ENCODE measurements at places on chromosomes 3 and 15.
A peak's percentile ranks its signal among the peaks of the same experiment; 100 is the strongest.

- DNase-seq = no peak
Observed at GRCh38 chr3:177776661-177777101, 579.4 kb upstream of the TBL1XR1 start.

DNA sequence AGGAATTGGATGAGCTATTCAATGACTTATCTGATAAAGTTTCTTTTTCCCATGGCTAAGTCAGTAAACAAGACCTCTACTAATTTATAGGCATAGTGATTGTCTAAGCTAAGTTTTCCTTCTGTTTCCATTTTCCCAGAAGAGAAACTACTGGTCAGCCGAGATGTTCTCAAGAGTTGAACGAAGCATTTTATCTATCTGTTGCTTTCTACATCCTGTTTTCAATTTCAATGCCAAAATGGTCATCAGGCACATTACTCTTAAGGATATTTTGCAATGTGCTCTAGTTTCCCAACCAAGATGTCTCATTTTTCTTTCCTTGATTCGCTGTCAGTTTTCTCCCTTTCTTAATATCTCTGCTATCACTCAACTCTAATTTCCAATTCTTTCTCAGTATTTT, 228.7 kb downstream of the MBNL1 start:
- no peak for DNase-seq

GRCh38 chr15:57635300-57635909, 43.7 kb downstream of the MYZAP start:
- no peak for DNase-seq

DNA sequence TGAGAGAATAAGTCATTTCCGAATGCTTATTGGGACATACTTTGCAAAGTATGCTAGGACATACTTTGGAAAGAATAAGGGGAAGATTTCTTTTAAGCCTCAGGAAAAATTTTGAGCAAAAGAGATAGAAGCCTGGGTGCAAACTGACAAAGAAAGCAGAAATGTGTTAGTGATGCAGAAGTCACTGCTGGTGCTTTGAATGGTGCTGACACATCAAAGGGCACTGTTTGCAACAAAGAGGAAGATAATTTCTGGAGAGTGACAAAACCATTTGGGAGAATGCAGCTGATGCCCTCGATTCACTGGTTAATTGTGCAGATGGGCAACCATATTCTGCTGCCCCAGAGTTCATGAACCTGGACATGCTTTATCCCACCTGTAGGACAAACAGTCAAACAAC, 11.0 kb upstream of the RAP2B start:
- DNase-seq = no peak

GRCh38 chr15:91329914-91330313, 229.9 kb downstream of the SV2B start:
- no peak for DNase-seq

DNA sequence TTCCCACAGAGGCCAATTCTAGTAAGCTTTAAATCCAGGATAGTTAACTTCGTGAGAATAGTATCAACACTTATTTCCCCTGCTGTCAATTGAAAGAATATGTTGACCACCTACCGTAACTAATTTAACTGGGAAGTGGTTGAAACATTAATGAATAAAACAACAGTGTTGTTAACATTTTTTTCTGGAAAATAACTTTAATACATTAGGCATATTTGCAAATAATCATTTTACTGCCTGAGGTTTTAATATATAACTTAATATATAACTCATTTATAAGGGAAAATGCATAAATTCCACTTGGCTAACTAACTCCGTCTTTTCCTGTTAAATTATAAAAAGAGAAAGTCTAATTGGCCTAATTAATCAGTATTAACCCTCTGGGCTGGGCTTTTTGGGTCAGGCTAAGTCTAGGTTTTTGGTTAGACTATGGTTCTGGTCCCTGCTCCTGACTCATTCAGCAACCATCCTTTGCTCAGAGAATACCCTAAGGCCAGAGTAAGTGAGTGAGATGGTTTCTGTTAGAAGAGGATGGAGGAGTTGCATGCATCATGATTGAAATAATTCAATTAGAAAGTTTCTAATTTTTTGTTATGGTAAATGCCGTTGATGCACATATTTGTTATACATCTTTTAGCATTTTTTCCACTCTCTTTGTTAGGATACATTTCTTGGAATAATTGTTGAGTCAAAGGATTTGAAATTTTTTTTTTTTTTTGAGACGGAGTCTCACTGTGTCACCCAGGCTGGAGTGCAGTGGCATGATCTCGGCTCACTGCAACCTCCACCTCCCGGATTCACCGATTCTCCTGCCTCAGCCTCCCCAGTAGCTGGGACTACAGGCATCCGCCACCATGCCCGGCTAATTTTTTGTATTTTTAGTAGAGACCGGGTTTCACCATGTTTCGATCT, 10.8 kb upstream of the SKIL start:
- no peak for DNase-seq

- no peak for DNase-seq
Observed at GRCh38 chr3:169624533-169624972, 39.0 kb downstream of the MECOM start.

DNA sequence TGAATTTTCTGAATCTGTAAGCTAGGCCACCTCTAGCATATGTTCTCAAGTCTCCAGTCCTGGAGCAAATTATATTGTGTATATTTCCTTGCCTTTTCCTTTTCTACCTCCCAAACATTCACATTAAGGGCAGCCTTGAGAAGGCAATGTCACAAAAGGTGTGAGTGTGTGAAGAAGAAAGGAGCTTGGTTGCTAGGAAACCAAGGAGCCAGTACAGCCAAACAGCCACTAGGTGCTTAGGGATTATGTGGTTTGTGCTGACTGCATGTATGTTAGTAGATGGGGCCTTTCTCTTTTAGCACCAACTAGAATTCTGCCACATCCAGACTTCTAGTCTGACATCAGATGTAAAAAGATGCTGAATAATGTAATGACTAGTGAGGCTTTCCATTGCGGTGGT, 118.8 kb upstream of the DAZL start:
- DNase-seq = no peak

DNA sequence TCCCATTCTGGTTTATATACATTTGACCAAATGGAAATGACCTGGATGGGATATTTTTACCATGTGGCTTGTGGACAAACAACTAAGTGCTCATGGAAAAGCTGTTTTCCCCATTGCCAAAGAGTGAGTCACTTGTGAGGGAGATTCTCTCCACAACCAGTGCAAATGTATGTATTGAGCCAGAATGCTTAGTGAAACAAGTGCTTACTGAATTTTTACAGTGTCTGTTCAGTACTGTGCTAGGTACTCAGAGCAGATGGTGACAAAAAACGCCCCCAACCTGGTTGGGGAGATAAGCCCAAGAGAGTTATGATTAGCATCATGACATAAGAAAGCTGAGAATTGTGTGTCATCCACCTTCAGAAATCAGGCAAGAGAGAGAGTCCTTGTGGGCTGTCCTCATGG, 2.3 kb downstream of the CHP1 start:
- no peak for DNase-seq

GRCh38 chr15:60523056-60523455, 44.1 kb upstream of the ICE2 start:
- no peak for DNase-seq

DNA sequence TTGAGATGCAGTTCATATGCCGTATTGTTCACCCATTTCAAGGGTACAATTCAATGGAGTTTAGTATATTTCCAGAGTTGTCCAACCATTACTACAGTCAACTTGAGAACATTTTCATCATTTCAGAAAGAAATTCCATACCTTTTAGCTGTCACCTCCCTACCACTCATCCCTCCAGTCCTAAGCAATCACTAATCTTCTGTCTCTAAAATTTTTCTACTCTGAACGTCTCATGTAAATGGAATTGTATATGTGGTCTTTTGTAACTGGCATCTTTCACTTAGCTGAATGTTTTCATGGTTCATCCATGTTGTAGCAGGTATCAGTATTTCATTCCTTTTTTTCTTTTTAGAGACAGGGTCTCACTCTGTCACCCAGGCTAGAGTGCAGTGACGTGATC, 51.1 kb downstream of the CMTM7 start:
- no peak for DNase-seq

GRCh38 chr3:154976072-154976983, 103.8 kb upstream of the MME start:
- no peak for DNase-seq

- peak; percentile 42 for DNase-seq
Observed at GRCh38 chr3:143627336-143627735, 220.9 kb downstream of the SLC9A9 start.

GRCh38 chr3:16647668-16648067, 42.4 kb upstream of the DAZL start:
- no peak for DNase-seq

GRCh38 chr3:57956119-57956832, 51.9 kb upstream of the FLNB start:
- peak; percentile 22 for DNase-seq

- no peak for DNase-seq
Observed at GRCh38 chr15:69852482-69852881, 245.2 kb downstream of the TLE3 start.

- no peak for DNase-seq
Observed at GRCh38 chr3:99118381-99118780, 216.9 kb upstream of the DCBLD2 start.

- no peak for DNase-seq
Observed at GRCh38 chr3:157248590-157249422, 88.9 kb upstream of the CCNL1 start.

DNA sequence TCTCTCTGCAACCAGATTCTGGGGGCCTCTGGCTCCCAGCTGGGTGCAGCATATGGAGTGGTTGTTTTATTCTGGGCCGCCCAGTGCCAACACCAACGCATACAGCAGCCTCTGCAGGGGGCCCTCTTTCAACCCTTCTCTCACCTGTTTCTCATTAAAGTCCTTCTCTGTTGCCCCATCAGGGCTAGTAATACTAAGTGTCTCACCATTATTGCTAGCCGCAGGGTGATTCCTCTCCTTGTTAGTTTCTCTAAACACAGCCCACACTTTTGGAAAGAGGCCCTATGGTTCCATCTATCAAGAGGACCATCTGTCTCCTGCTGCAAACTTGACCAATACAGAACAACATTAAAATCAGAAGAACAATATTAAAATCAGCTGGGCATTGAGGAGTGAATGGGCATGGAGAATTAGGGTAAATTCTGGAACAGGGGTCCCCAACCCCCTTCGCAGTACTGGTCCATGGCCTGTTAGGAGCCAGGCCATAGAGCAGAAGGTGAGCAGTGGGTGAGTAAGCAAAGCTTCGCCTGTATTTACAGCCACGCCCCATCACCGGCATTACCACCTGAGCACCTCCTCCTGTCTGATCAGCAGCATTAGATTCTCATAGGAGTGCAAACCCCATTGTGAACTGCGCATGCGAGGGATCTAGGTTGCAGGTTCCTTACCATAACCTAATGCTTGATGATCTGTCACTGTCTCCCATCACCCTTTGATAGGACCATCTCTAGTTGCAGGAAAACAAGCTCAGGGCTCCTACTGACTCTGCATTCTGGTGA, 36.5 kb downstream of the ALS2CL start:
- DNase-seq = no peak

- DNase-seq = no peak
Observed at GRCh38 chr3:73805435-73805834, 180.7 kb upstream of the PDZRN3 start.

- DNase-seq = no peak
Observed at GRCh38 chr15:47434596-47434995, 282.7 kb upstream of the SEMA6D start.

GRCh38 chr15:44713006-44713966, 2.0 kb downstream of the B2M start:
- DNase-seq = no peak

- DNase-seq = no peak
Observed at GRCh38 chr15:56948000-56948763, 29.7 kb downstream of the TCF12 start.

DNA sequence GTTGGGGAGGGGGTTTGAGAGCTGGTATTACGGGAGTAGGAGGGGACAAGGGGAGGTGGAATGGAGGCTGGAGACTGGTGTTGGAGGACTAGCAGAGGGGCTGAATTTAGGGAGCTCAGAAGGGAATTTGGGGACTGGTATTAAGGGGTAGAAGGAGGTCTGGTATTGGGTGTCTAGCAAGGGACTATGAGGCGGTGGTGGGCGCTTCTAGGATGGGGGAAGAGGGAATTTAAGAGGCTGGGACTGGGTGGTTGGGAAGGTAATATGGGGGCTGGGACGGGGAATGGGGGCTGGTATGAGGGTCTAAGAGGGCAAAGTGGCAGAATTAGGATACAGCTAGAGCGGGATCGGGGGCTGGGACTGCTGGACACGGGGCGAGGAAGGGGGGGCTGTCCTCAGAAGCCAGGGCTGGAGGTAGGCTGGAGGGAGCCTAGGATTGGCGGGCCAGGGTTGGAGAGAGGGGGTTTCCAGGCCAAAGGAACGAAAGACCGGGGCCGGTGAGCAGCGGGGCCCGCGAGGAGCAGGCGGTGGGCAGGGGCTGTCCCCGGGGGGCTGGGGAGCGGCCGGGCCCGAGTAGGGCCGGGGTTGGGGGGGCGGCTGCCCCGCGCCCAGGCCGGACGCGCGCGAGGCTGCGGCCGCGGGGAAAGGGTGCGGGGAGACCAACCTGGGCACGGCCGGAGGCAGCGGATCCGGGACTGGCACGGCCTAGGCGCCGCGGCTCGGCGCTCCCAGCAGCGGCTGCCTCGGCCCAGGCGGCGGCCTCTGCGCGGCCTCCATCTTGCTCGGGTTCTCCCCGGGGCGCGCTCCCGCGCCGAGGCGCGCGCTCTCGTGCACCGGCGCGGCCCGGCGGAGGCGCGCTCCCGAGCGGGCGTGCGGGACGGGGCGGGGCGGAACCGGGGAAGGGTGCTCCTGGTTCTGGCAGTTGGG, at the start of gene LHFPL4:
Gene LHFPL4, minus strand, starts transcription at position 802 of the 927 bp plus-strand sequence. CDS start 1,143 bp downstream, outside the sequence.
- no peak for DNase-seq

GRCh38 chr3:68972358-68972979, 40.1 kb upstream of the TAFA4 start:
- peak; percentile 65 for DNase-seq

GRCh38 chr15:60553163-60553562, 74.2 kb upstream of the ICE2 start:
- no peak for DNase-seq

DNA sequence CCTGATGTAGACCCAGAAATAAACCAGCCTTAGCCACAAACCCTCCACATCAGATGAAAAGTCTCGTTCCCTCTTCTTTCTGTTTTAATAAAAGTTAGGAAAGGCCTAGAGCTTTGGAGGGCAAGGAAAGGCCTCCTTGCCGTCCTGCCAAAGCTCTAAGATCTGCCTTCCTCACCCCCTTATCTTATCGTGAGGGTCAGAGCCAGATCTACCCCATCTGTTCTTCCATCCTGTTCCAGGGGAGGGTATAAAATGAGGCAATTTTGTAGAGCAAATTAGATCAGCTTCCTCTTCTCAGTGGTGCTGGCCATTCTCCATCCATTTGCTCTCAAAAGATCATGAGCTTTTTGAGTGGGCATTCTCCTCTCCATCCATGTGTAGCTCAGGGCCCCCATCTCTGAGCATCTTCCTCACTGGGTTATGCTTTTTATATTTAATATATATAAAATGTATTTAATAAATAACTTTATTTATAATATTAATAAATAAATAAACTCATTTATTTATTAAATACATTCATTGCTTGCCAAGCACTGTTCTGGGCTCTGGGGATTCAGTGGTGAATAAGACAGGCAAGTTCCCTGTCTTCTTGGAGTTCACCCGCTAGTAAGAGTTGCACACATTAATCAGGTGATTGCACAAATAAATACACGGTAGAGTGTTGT, 2.0 kb upstream of the SLC24A1 start:
- no peak for DNase-seq
